ENCODE measurements at places on chromosomes 5 and 9.

GRCh38 chr5:91106842-91107511 is 276.1 kb downstream of the ARRDC3 start:
- no peaks in the 10 kb centered on the region for H3K4me1 ChIP-seq
- no peaks in the 10 kb centered on the region for H3K36me3 ChIP-seq
- no peaks in the 10 kb centered on the region for H3K27me3 ChIP-seq
- H3K4me3 ChIP-seq = no peak overlapping the region

- H3K27me3 ChIP-seq = no peaks in the 10 kb centered on the region
- no peak overlapping the region for H3K4me3 ChIP-seq
- no peaks in the 10 kb centered on the region for H3K36me3 ChIP-seq
- H3K4me1 ChIP-seq = no peaks in the 10 kb centered on the region
- no peak for DNase-seq
Measured at GRCh38 chr9:104907278-104907951, 20.5 kb downstream of the ABCA1 start.

- H3K4me3 ChIP-seq = no peak overlapping the region
- no peak for DNase-seq
- H3K27me3 ChIP-seq = no peaks in the 10 kb centered on the region
- H3K4me1 ChIP-seq = no peaks in the 10 kb centered on the region
- H3K36me3 ChIP-seq = no peaks in the 10 kb centered on the region
Measured at GRCh38 chr9:237141-237857, 22.6 kb downstream of the DOCK8 start.

GRCh38 chr5:76850543-76851145 is 830 bp downstream of the S100Z start:
- no peak overlapping the region for H3K27ac ChIP-seq
- DNase-seq = no peak
- no peaks in the 10 kb centered on the region for H3K36me3 ChIP-seq

GRCh38 chr5:72205431-72206009 is 98.2 kb downstream of the MAP1B start:
- H3K27ac ChIP-seq = no peak overlapping the region
- H3K4me3 ChIP-seq = no peak overlapping the region
- H3K4me1 ChIP-seq = no peaks in the 10 kb centered on the region
- H3K36me3 ChIP-seq = no peaks in the 10 kb centered on the region
- H3K27me3 ChIP-seq = peaks cover 6% of the 10 kb centered on the region

DNA sequence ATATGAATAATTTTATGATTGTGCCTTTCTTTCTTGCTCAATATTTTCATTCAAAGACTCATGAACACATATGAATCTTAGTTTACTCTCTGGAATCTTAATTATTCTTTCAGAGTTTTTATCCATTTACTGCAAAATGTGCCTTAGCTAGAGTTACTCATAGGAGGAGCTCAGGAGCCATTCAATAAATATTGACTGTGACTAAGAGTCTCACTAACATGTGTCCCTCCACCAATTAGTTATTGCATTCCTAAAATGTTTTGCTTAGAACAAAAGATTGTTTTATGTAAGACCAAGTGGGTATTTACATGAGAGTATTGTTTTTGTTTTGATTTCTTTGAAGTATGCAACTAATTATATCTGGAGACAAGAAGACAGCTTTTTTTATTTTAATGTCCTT is 218.4 kb upstream of the MAST4 start:
- no peak overlapping the region for H3K4me3 ChIP-seq
- H3K36me3 ChIP-seq = no peaks in the 10 kb centered on the region
- no peak overlapping the region for H3K27ac ChIP-seq
- peaks cover 4% of the 10 kb centered on the region for H3K4me1 ChIP-seq
- DNase-seq = no peak
- H3K27me3 ChIP-seq = no peaks in the 10 kb centered on the region

GRCh38 chr5:44385291-44385900 is 3.8 kb downstream of the FGF10 start:
- H3K27me3 ChIP-seq = no peaks in the 10 kb centered on the region
- no peak for DNase-seq
- H3K4me1 ChIP-seq = no peaks in the 10 kb centered on the region
- no peak overlapping the region for H3K4me3 ChIP-seq
- no peaks in the 10 kb centered on the region for H3K36me3 ChIP-seq
- H3K27ac ChIP-seq = no peak overlapping the region

- no peak overlapping the region for H3K4me3 ChIP-seq
- DNase-seq = no peak
- H3K27ac ChIP-seq = no peak overlapping the region
- no peaks in the 10 kb centered on the region for H3K36me3 ChIP-seq
Measured at GRCh38 chr5:54616031-54616430, 98.5 kb downstream of the SNX18 start.

- no peak overlapping the region for H3K4me3 ChIP-seq
- no peak for DNase-seq
Measured at GRCh38 chr9:126126807-126127206, 199.8 kb upstream of the MVB12B start.

GRCh38 chr9:124190761-124191160 is 67.0 kb upstream of the NEK6 start:
- no peak overlapping the region for H3K27ac ChIP-seq
- DNase-seq = no peak
- H3K4me1 ChIP-seq = no peaks in the 10 kb centered on the region
- H3K4me3 ChIP-seq = no peak overlapping the region

GRCh38 chr5:63401436-63402046 is 560.7 kb downstream of the HTR1A start:
- H3K4me1 ChIP-seq = 0 out of 2 replicates have a peak, but pooled peaks cover 2% of the 10 kb centered on the region
- H3K36me3 ChIP-seq = no peaks in the 10 kb centered on the region
- H3K27me3 ChIP-seq = no peaks in the 10 kb centered on the region
- no peak overlapping the region for H3K4me3 ChIP-seq
- peak; percentile 78 for DNase-seq

DNA sequence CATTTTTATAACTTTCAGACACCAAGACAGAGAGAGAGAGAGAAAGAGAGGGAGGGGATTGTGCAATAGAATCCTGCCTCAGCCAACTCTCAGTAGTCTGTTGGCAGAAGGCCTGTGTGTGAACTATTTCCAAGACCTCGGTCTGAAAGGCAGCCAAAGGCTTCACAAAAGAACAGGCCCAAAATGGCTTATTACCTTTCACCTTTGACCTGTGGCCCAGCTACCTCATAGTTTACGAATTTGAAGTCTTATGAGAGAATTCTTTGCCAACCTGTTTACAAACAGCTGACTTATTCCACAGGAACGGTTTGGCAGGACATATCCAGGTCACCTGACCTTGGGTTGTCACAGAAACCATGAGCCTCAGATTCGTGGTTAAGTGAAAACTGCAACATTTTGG is 48.6 kb downstream of the NR2F1-AS1 start:
- no peak for DNase-seq
- H3K4me1 ChIP-seq = no peaks in the 10 kb centered on the region
- no peak overlapping the region for H3K4me3 ChIP-seq
- H3K27me3 ChIP-seq = no peaks in the 10 kb centered on the region
- no peaks in the 10 kb centered on the region for H3K36me3 ChIP-seq

- no peaks in the 10 kb centered on the region for H3K27me3 ChIP-seq
- no peak for DNase-seq
- H3K4me3 ChIP-seq = no peak overlapping the region
- H3K4me1 ChIP-seq = no peaks in the 10 kb centered on the region
- H3K27ac ChIP-seq = no peak overlapping the region
Measured at GRCh38 chr9:127030814-127031740, 91.4 kb downstream of the ANGPTL2 start.

- H3K27me3 ChIP-seq = no peaks in the 10 kb centered on the region
- no peak within 1 kb of the TSS for H3K4me3 ChIP-seq
- H3K27ac ChIP-seq = no peak within 1 kb of the TSS
- DNase-seq = no peak
- no peaks in the 10 kb centered on the region for H3K4me1 ChIP-seq
Measured at GRCh38 chr5:151591144-151591819, at the start of gene FAT2. FAT2 (minus strand) TSS chr5:151591331; CDS start chr5:151568931, 22,400 bp downstream.

DNA sequence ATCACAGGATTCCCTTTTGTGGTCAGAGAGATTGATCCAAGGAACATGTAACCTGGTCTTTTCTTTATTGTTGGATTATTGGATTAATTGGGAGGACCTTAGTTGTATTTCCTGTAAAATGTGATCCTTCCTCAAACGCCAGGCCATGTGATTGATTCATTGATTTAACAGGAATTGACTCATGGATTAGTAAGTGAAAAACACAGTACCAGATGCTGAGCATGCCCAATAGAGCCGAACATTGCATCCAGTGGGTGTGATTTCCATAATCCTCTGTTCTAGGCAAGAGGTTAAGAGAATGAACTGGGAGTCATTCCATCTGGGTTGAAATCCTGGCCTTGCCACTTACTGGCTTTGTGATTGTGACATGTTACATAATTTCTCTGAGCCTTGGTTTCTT is 522.3 kb downstream of the MAT2B start:
- no peak for DNase-seq
- no peak overlapping the region for H3K27ac ChIP-seq
- H3K4me1 ChIP-seq = no peaks in the 10 kb centered on the region
- no peak overlapping the region for H3K4me3 ChIP-seq

DNA sequence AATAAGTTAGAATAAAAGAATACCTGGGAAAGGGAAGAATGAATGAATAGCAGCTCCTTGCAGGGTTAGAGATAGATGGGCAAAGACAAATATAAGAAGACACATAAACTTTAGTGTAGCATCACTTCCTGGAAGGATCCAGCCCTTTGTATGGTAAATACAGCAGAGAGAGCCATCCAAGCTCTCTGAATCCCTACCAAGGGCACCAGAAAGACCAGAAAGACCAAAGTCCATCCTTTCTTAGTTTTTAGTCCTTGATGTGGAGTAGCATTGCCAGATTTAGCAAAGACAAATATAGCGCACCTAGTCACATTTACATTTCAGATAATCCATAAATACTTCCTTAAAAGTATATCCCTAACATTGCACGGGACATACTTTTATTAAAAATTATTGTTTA is 56.1 kb upstream of the C9orf72 start:
- no peaks in the 10 kb centered on the region for H3K27me3 ChIP-seq
- no peak overlapping the region for H3K27ac ChIP-seq
- DNase-seq = no peak
- H3K4me1 ChIP-seq = no peaks in the 10 kb centered on the region

DNA sequence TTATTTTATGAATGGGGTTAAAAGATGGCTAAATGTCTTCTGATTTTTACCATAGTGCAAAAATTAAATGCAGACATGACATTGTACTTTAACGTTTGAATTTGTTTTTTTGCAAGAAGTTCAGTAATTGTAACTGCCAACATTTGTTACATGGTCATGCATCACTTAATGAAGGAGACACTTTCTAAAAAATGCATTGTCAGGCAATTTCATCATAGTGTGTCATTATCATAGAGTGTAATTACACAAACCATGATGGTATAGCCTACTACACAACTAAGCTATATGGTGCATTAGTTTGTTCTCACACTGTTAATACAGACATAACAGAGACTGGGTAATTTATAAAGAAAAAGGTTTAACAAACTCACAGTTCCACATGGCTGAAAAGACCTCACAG is 50.0 kb upstream of the NAA35 start:
- no peaks in the 10 kb centered on the region for H3K36me3 ChIP-seq
- no peak for DNase-seq
- H3K4me3 ChIP-seq = no peak overlapping the region
- no peaks in the 10 kb centered on the region for H3K27me3 ChIP-seq
- no peak overlapping the region for H3K27ac ChIP-seq

DNA sequence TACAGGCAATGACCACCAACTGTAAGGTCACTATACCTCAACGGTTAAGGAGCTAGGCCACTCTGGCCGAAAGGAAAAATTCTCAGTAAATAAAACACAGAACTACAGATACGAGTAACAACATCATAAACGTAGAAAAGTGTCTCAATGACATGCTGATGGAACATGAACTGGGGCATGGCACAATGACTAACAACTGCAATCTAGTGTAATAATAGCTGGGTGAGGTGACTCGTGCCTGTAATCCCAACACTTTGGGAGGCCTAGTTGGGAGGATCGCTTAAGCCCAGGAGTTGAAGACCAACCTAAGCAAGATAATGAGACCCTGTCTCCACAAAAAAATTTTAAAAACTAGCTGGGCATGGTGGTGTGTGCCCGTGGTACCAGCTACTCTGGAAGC is 9.8 kb upstream of the RAPGEF6 start:
- H3K4me1 ChIP-seq = peaks cover 4% of the 10 kb centered on the region
- no peak overlapping the region for H3K27ac ChIP-seq
- no peaks in the 10 kb centered on the region for H3K27me3 ChIP-seq
- H3K4me3 ChIP-seq = no peak overlapping the region
- H3K36me3 ChIP-seq = no peaks in the 10 kb centered on the region

DNA sequence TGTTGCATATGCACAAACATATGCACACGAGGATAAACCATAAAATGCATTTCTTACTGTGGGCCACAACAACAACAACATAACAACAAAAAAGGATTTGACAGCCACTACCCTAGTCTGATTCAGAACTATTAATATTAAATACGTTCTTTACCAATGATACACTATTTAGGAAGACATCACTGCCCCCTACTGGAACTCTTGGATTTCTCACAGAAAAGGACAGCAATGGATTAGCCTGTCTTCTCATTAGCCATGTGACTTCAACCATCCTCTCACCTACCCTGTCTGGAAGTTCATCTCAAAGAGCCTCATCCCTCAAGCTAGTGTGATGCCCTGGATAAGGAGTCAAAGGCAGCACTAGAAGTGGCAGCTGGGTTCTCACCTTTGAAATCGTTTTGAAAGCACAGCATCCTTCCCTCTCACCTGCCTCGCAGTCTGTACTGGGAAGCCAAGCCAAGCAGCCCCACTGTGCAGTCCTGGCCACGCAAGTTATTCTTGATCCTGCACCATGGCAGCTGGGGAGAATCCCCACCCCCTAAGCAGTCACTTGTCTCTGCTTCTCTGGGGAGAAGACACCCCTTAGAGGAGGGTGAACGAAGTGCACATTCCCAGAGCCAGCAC is 64.6 kb downstream of the SH3TC2 start:
- DNase-seq = peak; percentile 76
- H3K4me1 ChIP-seq = no peaks in the 10 kb centered on the region
- no peaks in the 10 kb centered on the region for H3K27me3 ChIP-seq

- DNase-seq = peak; percentile 53
- H3K4me3 ChIP-seq = no peak overlapping the region
Measured at GRCh38 chr9:1604942-1605560, 410.1 kb upstream of the SMARCA2 start.

GRCh38 chr5:159490507-159490906 is 160.2 kb upstream of the IL12B start:
- no peaks in the 10 kb centered on the region for H3K4me1 ChIP-seq
- no peaks in the 10 kb centered on the region for H3K27me3 ChIP-seq
- H3K27ac ChIP-seq = no peak overlapping the region
- no peak for DNase-seq

DNA sequence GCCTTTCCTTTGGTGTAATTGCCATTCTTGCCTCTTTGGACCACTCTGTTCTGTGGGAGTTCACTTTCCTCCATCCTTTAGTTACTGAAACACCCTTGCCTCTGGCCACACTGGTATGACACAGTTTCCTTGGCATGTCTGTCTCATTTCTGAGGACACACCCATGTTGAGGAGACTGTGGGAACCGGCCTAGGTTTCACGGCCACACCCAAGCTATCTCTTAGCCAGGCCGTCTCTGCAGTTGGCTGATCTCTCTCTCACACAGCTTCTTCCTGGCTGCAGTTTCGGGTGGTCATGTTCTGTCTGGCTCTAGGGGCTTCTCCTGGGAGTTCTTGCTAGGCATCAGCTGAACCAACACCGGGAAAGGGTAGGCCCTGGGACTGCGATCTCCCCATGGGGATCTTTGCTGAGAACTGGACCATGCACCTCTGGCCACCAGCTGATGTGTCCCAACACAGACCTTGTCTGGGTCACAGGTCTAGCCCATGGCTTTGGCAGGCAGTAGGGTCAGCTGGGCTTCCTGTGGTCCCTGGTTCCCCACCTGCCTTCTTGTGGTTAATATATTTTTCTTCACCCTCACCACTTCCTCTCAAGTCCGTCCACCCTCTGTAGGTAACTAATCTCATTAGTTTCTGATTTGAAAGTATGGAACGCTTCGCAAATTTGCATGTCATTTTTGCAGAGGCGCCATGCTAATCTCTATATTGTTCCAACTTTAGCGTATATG is 24.9 kb downstream of the ARHGEF37 start:
- DNase-seq = peak; percentile 81
- no peaks in the 10 kb centered on the region for H3K36me3 ChIP-seq
- peaks cover 16% of the 10 kb centered on the region for H3K4me1 ChIP-seq
- no peaks in the 10 kb centered on the region for H3K27me3 ChIP-seq

Measured in MM.1S (cell line).